ENCODE measurements at places on chromosomes 16 and 17. TPM values are rescaled to one million over a fixed set of nuclear protein-coding genes. Genes with fewer than 3 reads are reported as not detected.

DNA sequence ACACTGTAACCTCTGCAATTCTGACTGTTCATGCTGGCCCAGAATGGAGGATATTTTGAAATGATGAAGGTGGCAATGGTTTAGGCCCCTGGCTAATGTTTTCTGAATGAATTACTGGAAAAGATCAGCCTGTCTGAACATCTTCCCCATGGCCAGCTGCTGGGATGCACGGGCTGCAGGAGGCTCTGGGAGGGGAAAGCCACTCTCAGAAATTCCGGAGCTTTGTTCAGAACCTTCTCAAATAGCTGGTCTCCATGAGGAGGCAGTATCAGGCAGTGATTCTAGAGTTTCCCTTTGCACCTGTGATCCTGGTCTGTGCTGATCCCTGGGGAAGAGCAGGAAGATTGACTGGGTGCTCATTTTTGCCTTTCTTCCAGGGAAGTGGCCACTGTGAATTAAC lies 5.0 kb downstream of the SLC6A2 start:
- no peak overlapping the region for H3K27ac ChIP-seq
- no peaks in the 10 kb centered on the region for H3K27me3 ChIP-seq
- H3K4me3 ChIP-seq: no peak overlapping the region

- no peak overlapping the region for H3K27ac ChIP-seq
- no peaks in the 10 kb centered on the region for H3K27me3 ChIP-seq
- H3K4me1 ChIP-seq: peaks cover 15% of the 10 kb centered on the region
- no peak for DNase-seq
- no peaks in the 10 kb centered on the region for H3K36me3 ChIP-seq
Observed at GRCh38 chr17:57830880-57831279, 19.0 kb downstream of the MRPS23 start.

DNA sequence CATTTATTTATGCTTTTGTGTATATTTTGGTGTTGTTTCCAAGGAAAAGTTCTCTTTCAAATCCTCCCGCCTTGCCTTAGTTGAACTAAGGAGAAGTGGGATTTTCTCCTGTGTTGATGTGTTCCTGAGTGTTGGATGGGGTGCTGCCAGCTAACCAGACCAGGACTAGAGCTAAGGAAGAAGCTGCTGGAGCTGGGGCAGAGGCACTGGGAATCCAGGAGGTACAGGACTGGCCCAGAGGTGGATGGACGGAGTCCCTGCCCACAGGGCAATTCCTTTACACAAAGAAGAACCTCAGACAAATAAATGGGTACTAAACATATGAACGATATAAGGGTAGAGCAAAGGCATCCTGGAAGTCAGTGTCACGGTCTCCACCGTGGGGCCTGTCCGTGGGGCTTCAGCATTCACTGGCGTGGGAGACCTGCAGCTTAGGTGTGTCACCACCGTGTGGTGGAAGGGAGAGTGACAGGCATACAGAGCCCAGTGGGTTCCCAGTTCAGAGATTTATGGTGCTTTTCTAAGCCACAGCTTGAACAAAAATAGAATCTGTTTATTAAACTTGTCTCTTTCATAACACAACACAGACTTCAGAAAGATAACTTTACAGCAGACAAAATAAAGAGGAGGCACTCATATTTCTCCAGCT lies 270.7 kb downstream of the NTN1 start:
- H3K4me3 ChIP-seq: no peak overlapping the region
- no peaks in the 10 kb centered on the region for H3K27me3 ChIP-seq
- H3K36me3 ChIP-seq: peaks cover 8% of the 10 kb centered on the region
- H3K4me1 ChIP-seq: peaks cover 8% of the 10 kb centered on the region
- peak; percentile 20 for DNase-seq

DNA sequence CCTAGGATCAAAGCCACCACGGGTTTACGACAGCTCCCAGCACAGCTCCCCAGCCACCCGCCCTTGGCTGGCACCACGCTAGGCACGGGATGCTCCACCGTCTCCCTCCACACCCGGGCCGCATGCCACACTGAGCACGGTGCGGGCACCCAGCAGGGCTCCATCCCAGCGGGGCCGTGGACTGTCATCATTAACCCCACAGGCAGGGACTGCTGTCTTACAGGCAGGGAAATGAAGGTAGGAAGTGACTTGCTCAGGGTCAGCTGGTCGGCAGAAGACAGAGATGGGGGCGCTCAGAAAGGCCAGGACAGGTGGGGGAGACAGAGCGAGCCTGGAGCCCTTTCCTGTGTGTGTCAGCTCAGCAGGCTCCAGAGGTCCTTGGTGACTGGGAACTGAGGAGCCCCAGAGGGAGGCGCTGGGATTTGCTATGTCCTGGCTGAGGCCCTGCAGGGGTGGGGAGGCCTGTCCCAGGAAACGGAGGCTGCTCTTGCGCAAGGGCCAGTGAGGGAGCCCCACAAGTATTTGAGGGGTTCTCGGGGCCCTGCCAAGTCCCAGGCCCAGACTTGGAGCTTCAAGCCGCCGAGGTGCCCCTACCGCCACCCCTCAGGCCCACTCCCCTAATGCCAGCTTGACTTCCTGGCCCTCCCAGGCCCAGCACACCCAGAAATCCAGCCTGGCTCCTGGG lies 3.2 kb downstream of the UBALD1 start:
- H3K36me3 ChIP-seq: peaks cover 22% of the 10 kb centered on the region
- peaks cover 13% of the 10 kb centered on the region for H3K4me1 ChIP-seq
- H3K4me3 ChIP-seq: peak overlapping the region; percentile 36
- H3K27me3 ChIP-seq: no peaks in the 10 kb centered on the region
- H3K27ac ChIP-seq: no peak overlapping the region

- no peak overlapping the region for H3K4me3 ChIP-seq
- no peaks in the 10 kb centered on the region for H3K4me1 ChIP-seq
- H3K27ac ChIP-seq: no peak overlapping the region
Observed at GRCh38 chr16:85428168-85428898, 184.8 kb upstream of the GSE1 start.

- DNase-seq: no peak
- H3K4me3 ChIP-seq: no peak overlapping the region
- H3K27me3 ChIP-seq: no peaks in the 10 kb centered on the region
Observed at GRCh38 chr17:50264263-50265113, 9.8 kb upstream of the TMEM92 start.

GRCh38 chr17:81291662-81292061 lies 3.4 kb downstream of the SLC38A10 start:
- no peak overlapping the region for H3K27ac ChIP-seq
- peak; percentile 57 for DNase-seq
- no peaks in the 10 kb centered on the region for H3K27me3 ChIP-seq
- H3K36me3 ChIP-seq: peaks cover 21% of the 10 kb centered on the region
- H3K4me1 ChIP-seq: peaks cover 13% of the 10 kb centered on the region

DNA sequence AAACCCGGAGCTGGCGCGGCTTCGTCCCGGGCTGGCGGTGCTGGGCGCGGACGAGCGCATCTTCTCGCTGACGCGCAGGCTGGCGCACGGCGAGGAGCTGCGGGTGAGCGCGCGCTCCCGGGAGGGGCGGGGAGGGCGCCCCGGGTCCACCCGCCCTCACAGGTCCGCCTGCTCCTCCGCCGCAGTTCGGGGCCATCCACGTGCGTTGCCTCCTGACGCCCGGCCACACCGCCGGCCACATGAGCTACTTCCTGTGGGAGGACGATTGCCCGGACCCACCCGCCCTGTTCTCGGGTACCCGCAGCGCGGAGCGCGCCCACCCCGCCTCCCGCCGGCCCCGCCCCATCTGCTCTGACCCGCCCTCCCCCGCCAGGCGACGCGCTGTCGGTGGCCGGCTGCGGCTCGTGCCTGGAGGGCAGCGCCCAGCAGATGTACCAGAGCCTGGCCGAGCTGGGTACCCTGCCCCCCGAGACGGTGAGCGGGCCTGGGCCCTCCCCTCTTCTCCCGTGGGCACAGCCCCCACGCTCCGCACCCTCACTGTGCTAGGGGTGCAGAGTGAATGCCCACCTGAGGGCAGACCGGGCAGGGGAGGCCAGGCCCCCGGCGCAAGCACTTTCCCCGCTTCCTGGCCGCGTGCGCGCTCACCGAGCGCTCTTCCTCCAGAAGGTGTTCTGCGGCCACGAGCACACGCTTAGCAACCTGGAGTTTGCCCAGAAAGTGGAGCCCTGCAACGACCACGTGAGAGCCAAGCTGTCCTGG lies 1.4 kb downstream of the HAGHL start:
- no peaks in the 10 kb centered on the region for H3K27me3 ChIP-seq
- DNase-seq: peak; percentile 82
- no peaks in the 10 kb centered on the region for H3K4me1 ChIP-seq
- peaks cover 37% of the 10 kb centered on the region for H3K36me3 ChIP-seq
- no peak overlapping the region for H3K27ac ChIP-seq
- H3K4me3 ChIP-seq: peak overlapping the region; percentile 65

DNA sequence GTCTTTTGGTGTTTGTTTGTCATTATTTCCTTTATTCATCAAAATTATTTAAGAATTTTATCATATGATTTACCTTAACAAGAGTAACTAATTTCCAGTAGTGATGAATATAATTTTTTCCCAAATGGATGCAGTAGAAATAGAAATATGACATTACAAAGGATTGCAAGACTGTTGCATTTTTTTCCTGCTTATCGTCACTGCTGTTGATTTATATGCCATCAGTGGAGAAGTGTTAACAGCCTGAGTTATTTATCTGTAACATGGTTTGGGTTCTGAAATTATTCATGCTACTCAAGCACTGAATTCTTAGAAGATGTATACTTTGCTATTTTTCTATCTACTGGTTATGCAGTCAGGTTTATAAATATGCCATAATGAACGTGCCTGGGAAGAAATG lies 68.6 kb downstream of the TMEM100 start:
- no peaks in the 10 kb centered on the region for H3K36me3 ChIP-seq
- H3K27me3 ChIP-seq: no peaks in the 10 kb centered on the region
- H3K4me3 ChIP-seq: no peak overlapping the region

GRCh38 chr17:77405867-77406732 lies 265.3 kb downstream of the SEC14L1 start:
- H3K27ac ChIP-seq: peak overlapping the region; percentile 74
- peaks cover 36% of the 10 kb centered on the region for H3K36me3 ChIP-seq
- DNase-seq: no peak
- no peaks in the 10 kb centered on the region for H3K27me3 ChIP-seq
- H3K4me1 ChIP-seq: peaks cover 60% of the 10 kb centered on the region

The GGT6 gene
- total RNA-seq: not detected

The NTN3 gene
- not detected for total RNA-seq

The ACAP1 gene
- total RNA-seq: 4.4 TPM

The GAS2L2 gene
- 0.23 TPM for total RNA-seq

The GJD3 gene
- not detected for total RNA-seq

Measured in MCF 10A (cell line).